ENCODE measurements at places on chromosomes 6 and 20. TPM values are rescaled to one million over a fixed set of nuclear protein-coding genes. Genes with fewer than 3 reads are reported as not detected.

GRCh38 chr20:50588034-50588736, 78.0 kb downstream of the PTPN1 start:
- peak; percentile 74 for DNase-seq

GRCh38 chr6:46053039-46053933, 37.6 kb upstream of the CLIC5 start:
- DNase-seq, result peak; percentile 56

DNA sequence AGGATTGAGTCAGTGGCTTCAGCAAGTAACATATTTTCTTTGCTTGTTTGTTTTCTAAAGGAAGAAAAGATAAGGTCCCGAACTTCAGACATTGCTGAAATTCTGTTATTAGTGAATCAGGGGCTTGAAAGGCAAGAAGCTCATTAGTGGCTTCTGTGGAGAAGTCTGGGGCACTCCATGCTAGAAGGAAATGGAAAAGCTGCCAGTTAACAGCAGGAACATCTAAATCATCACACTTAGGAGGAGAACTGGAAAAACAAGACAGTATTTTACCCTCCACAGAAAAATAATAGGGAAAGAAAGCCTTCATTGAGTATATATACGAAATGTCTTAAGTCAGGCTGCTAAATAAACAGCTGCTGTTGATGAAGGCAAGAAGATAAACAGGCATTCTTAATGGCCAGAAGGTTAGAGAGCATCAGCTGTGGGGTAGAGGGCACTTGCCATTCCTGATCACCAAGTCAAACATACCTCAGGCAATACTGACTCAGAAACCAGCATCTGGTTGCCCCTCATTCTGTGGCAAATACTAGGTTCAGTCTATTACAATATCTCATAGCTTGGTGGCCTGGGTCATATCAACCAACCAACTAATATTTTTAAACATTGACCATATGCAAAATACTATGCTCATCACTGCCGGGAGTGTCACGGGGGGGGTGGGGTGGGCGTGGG, 143.2 kb upstream of the TENT5A start:
- no peak for DNase-seq

The C6orf132 gene
- total RNA-seq, result 67.6 TPM

The SPACA1 gene
- not detected for total RNA-seq

DNA sequence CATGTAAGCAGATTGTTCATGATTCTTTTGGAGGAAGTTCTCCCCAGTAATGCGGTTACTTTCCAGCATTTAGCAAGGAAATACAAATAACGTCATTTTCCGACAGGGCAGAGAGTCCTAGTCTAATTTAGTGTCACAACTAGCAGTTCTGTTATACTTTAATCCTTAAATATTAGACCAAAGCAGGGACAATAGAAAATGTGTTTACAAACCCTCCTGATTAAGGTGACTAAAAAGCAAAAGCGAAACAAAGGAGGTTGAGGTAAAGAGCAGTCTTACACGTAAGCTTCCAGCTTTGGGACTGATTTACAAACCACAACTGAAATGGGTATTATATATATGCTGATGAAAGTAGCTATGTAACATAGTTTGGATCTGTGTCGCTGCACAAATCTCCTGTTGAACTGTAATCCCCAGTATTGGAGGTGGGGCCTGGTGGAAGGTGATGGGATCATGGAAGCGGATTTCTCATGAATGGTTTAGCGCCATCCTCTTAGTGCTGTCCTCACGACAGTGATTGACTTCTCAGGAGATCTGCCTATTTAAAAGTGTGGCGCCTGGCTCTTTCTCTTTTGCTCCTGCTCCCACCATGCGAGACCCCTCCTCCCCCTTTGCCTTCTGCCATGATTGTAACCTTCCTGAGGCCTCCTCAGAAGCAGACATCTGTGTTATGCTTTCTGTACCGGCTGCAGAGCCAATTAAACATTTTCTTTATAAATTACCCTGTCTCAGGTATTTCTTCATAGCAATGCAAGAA, 81.9 kb downstream of the PLCB1 start:
- no peak for DNase-seq

GRCh38 chr20:7294816-7295360, 527.4 kb downstream of the BMP2 start:
- DNase-seq, result no peak

The C6orf58 gene
- not detected for total RNA-seq

GRCh38 chr20:50848341-50848808, 53.5 kb downstream of the BCAS4 start:
- no peak for DNase-seq

- DNase-seq, result no peak
Observed at GRCh38 chr6:32833664-32834063, 4.9 kb downstream of the TAP2 start.

The CCN5 gene
- 4.2 TPM for total RNA-seq

- no peak for DNase-seq
Observed at GRCh38 chr20:32201977-32202363, 5.6 kb downstream of the PLAGL2 start.

Measured in mucosa of descending colon (tissue), 3 donors.